ENCODE measurements at places on chromosomes 6 and 20. TPM values are rescaled to one million over a fixed set of nuclear protein-coding genes. Genes with fewer than 3 reads are reported as not detected.

Gene C6orf89
- polyA plus RNA-seq: 19.2 TPM

Gene MUC21
- polyA plus RNA-seq: not detected

GRCh38 chr6:163252061-163252591 lies 162.4 kb upstream of the QKI start:
- DNase-seq: no peak

Gene USP49
- polyA plus RNA-seq: 0.37 TPM

- no peak for DNase-seq
Measured at GRCh38 chr6:31702405-31702818, 712 bp downstream of the ABHD16A start.

Gene KCNK17
- not detected for polyA plus RNA-seq
